Uterine smooth muscle cell (primary cell): ENCODE measurements at places on chromosomes 11 and 22. TPM values are rescaled to one million over a fixed set of nuclear protein-coding genes. Genes with fewer than 3 reads are reported as not detected.

The VPS11 gene
- total RNA-seq, result 30.1 and 31.1 TPM in 2 replicates

The GNG3 gene
- not detected in 2 replicates for total RNA-seq

The TRIM49 gene
- not detected in 2 replicates for total RNA-seq

The KREMEN1 gene
- total RNA-seq, result 3.1 and 6.6 TPM in 2 replicates

The MEI1 gene
- 1.5 and 2.1 TPM in 2 replicates for total RNA-seq

The OR52I2 gene
- under 0.01 TPM in 1 of 2 replicates, not detected in the other for total RNA-seq

The RFPL2 gene
- not detected in 2 replicates for total RNA-seq

The BDNF gene
- 1.8 and 3.7 TPM in 2 replicates for total RNA-seq

The ZBTB16 gene
- under 0.01 TPM in 1 of 2 replicates, not detected in the other for total RNA-seq

The GPR83 gene
- total RNA-seq, result under 0.01 TPM in 1 of 2 replicates, not detected in the other

The C1QTNF4 gene
- total RNA-seq, result 0.11 and 0.25 TPM in 2 replicates

The CLDN5 gene
- total RNA-seq, result 1.1 TPM in 2 replicates

The GLB1L2 gene
- total RNA-seq, result 0.37 and 0.44 TPM in 2 replicates

The SLN gene
- total RNA-seq, result not detected in 2 replicates

The MTA2 gene
- total RNA-seq, result 97.1 and 125 TPM in 2 replicates

The LRRC74B gene
- total RNA-seq, result under 0.01 TPM in 1 of 2 replicates, not detected in the other

The APOL5 gene
- not detected in 2 replicates for total RNA-seq

The NXPE1 gene
- total RNA-seq, result not detected in 2 replicates

The OR51F2 gene
- total RNA-seq, result not detected in 2 replicates

The TMPRSS13 gene
- total RNA-seq, result under 0.01 TPM in 1 of 2 replicates, not detected in the other

The RBMXL2 gene
- total RNA-seq, result 0.11 and 0.25 TPM in 2 replicates

The CRYBB3 gene
- not detected in 2 replicates for total RNA-seq

The PPFIA1 gene
- total RNA-seq, result 34.6 and 45.4 TPM in 2 replicates

The DDI1 gene
- not detected in 2 replicates for total RNA-seq

The FOLR1 gene
- total RNA-seq, result 0.12 TPM in 1 of 2 replicates, not detected in the other

The DSCAML1 gene
- not detected in 2 replicates for total RNA-seq

The HEPN1 gene
- total RNA-seq, result not detected in 2 replicates

The OR2AG2 gene
- total RNA-seq, result 0.12 and 0.55 TPM in 2 replicates

The CCDC73 gene
- under 0.01 TPM in 1 of 2 replicates, not detected in the other for total RNA-seq

The PRG3 gene
- not detected in 2 replicates for total RNA-seq

The TRIM34 gene
- 10.1 and 12.6 TPM in 2 replicates for total RNA-seq

The UBE4A gene
- total RNA-seq, result 36.9 and 39.1 TPM in 2 replicates

The MMP12 gene
- 0.11 TPM in 1 of 2 replicates, not detected in the other for total RNA-seq

The SLC5A1 gene
- total RNA-seq, result not detected in 2 replicates

The PGGHG gene
- 7.3 and 10.7 TPM in 2 replicates for total RNA-seq

The OR52A1 gene
- total RNA-seq, result not detected in 2 replicates

The LINC01488 gene
- total RNA-seq, result not detected in 2 replicates

The SCN4B gene
- not detected in 2 replicates for total RNA-seq

The SUSD2 gene
- total RNA-seq, result 1.9 and 8.6 TPM in 2 replicates

The CALCB gene
- total RNA-seq, result under 0.01 and 0.12 TPM in 2 replicates

The TEX12 gene
- 0.11 and 0.25 TPM in 2 replicates for total RNA-seq

The PATE4 gene
- not detected in 2 replicates for total RNA-seq

The SYTL2 gene
- 7.9 and 11.5 TPM in 2 replicates for total RNA-seq

The CCDC15 gene
- total RNA-seq, result 2.4 and 6.4 TPM in 2 replicates

The CRKL gene
- 50.4 and 61.5 TPM in 2 replicates for total RNA-seq

The DGCR6 gene
- 0.44 and 2.2 TPM in 2 replicates for total RNA-seq

The ADORA2A gene
- 1.00 and 1.1 TPM in 2 replicates for total RNA-seq

The HOATZ gene
- total RNA-seq, result under 0.01 TPM in 1 of 2 replicates, not detected in the other

The TTC36 gene
- total RNA-seq, result 0.22 and 0.87 TPM in 2 replicates

The ARHGAP20 gene
- total RNA-seq, result 3.6 and 4.5 TPM in 2 replicates

The CRELD2 gene
- total RNA-seq, result 84.0 and 180 TPM in 2 replicates

The BTG4 gene
- not detected in 2 replicates for total RNA-seq

The CD248 gene
- total RNA-seq, result 97.4 and 103 TPM in 2 replicates

The EIF4G2 gene
- 596 and 668 TPM in 2 replicates for total RNA-seq

The C11orf52 gene
- total RNA-seq, result 0.11 and 0.25 TPM in 2 replicates

The ANAPC15 gene
- 29.9 and 49.2 TPM in 2 replicates for total RNA-seq
